ENCODE measurements at places on chromosomes 11 and 22.

DNA sequence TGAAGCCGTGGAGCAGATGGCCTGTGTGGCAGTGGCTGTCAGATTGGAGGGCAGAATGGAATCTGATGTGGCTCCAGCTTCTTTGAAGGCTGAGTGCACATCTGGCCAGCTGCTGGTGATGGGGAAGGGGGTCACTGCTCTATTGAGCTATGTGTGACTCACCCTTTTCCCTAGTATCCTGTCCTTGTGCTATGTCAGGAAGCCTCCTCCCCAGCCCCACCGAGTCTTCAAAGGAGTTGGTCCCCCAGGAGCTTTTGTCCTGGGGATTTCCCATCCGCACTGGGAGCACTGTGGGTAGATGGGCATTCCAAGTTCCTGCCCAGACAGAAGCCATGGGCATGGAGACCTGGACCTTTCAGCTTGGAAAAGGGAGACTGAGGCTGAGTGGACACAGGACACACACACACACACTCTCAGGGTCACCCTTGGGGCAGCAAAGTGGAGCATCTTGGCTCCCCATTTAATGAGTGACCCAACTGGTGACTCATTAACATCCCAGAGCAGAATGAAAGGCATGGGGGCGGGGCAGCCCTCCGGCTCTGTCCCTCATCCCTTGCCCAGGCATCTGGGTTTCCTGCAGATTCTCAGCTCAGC lies 3.3 kb downstream of the SERPINH1 start:
- DNase-seq, result no peak

- DNase-seq, result no peak
These were observed 4.8 kb upstream of the FXYD2 start for GRCh38 chr11:117829369-117829725.

GRCh38 chr11:1854949-1855885 lies 2.3 kb downstream of the LSP1 start:
- no peak for DNase-seq

GRCh38 chr22:37197451-37198257 lies 9.6 kb upstream of the C1QTNF6 start:
- DNase-seq, result no peak

DNA sequence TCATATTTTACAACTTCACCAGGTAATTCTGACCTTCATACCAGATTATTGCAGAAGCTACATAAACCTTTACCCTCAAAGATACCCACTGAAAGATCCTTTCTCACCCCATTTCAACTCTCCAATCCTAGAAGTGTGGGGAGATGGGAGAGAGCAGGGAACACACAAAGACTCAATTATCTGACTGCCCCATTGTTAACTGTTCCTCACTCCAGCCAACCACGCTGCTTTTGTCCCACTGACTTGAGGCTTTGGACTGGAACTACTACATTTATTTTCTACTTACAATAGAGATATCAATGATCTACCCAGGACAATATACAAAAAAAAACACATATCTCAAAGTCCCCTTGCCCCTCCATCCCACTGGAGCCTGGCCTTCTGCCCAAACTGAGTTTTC lies 44.7 kb upstream of the SLN start:
- DNase-seq, result no peak

GRCh38 chr11:2434008-2434407 lies 10.3 kb downstream of the TRPM5 start:
- DNase-seq, result no peak

GRCh38 chr11:61505640-61506155 lies 2.9 kb upstream of the LRRC10B start:
- DNase-seq, result no peak

DNA sequence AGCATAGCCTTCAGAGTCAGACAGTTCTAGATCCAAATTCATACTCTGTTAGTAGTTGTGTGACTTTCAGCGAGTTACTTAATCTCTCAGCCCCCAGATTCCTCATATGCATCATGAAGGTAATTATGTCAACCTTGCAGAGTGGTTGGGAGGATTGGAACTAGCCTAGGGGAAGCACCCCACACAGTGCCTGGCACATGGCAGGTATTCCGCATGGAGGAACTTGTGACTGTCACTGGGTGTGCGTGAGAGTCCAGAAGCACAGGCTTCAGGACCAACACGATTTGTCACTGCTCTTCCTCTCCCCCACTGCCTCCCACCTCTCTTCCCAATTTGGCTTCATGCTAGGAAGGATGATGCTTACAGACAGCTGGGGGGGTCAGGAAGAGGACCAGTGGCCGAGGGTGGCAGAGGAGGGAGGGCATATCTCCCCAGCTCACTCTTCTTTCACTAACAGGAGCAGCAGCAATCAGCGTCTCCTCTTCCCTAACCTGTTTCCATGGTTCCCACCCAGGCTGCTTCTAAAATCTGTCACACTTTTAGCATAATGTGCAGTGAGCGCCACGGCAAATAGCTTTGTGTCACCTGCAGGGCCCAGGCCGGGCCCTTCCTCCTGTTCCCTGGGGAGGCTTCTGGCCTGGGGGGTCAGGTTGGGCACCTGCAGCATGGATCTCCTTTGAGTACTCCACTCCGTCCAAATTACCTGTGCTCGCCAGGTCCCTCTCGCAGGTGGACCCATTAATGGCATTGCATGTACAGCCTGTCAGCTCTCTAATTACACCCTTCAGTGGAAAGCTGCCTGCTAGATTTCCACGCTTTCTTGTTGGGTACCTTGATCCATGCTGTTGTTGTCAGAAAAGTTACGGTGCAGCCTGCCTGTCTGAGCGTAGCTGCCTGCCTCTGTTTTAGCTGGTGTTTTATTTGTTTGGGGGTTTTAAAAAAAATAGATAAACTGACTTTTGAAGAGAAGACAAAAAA lies 400.4 kb downstream of the NXPE2 start:
- DNase-seq, result no peak

DNA sequence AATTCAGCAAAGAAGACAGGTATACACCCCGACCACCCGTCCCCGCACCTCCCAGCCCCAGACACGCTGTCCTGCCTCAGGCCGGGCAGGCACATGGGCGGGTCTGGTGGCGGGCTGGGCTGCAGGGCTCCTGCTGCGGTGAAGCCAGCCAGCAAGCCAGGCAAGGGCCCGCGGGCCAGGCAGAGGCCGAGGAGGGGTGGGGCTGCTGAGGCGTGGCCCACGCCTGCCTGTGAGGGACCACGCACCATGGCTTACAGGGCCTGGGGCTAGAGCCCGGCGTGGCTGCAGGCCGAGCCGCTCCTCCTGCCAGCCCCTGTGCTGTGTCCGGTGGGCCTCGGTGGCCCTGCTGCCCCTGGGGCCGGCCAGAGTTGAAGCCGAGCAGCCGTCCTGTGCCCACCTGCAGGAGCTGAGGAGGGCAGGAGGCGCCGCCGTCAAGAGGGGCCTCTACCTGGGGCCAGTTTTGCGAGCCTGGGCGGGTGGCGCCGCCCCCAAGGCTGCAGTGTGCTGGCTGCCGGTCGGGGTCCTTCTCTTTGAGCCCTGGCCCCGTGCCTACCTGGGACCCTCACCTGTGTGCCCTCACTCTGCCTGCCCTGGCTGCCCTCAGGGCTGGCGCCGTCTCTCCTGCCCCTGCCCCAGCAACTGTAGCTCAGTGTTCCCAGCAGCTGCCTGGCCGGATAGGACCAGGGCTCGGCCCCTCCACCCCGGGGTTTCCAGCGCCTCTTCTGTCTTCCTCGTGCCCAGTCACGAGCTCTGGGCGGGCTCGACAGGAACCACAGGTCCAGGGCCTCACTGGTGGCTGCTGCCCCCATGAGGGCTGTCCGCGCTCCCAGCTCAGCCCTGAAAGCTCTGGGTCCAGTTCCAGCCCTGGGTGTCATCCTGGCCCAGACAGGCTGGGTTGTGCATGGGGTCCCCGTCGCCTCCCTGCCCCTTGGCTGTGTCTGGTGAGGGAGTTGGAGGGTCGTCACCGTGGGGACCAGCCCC lies 38.4 kb downstream of the MOB2 start:
- no peak for DNase-seq

DNA sequence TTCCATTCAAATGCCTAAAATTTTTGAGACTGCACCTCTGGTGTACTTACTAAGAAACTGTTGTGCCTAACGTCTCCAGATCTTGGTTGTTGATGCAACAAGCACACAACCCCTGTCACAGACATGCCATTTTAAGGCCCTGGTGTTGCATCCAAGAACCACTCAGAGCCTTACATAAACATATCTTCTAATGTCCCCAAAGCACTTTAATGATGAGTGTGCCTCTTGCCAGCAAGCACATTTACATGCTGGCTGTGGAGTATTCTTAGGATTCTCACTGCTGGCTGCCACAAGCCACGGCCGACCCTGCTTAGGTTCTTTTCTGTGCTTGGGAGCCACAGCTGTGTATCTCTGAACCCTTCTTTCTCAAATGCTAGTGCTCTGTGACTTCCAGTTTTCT lies 201.4 kb downstream of the ADAMTS15 start:
- DNase-seq, result no peak

GRCh38 chr11:111359223-111360149 lies 19.6 kb downstream of the POU2AF1 start:
- no peak for DNase-seq

DNA sequence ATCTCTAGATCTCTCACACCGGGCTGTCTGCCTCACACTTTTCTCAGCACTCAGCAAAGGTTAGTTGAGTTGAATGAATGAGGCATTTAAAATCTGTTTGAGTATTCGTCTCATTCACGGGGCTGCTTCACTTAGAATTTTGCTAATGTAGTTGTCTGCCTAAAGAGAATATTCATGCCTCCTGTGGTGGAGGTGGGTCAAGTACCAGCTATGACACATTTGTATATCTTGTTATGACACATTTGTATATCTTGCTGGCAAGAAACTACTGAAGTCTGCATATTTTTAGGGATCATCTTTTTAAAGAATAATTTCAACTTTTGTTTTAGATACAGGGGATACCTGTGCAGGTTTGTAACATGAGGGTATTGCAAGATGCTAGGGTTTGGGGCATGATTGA lies 43.1 kb downstream of the LDLRAD3 start:
- DNase-seq, result no peak

DNA sequence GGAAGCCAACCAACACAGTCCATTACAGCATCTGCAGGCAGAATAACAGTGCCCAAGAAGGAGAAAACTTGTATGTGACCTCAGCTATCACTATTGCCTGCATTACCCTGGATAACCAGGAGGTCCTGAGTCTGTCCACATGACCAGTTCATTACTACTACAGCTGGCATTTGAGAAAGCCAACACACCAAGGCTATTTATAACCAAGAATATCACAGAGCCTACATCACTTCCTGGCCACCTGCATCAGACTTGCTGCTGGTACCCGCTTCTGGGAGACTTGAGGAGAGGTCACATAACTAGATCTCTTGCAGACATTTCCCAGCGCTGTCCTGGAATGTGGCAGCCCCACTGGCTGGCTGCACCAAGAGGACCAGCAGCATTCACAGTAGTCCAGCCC lies 11.1 kb upstream of the OR56B4 start:
- DNase-seq, result no peak

DNA sequence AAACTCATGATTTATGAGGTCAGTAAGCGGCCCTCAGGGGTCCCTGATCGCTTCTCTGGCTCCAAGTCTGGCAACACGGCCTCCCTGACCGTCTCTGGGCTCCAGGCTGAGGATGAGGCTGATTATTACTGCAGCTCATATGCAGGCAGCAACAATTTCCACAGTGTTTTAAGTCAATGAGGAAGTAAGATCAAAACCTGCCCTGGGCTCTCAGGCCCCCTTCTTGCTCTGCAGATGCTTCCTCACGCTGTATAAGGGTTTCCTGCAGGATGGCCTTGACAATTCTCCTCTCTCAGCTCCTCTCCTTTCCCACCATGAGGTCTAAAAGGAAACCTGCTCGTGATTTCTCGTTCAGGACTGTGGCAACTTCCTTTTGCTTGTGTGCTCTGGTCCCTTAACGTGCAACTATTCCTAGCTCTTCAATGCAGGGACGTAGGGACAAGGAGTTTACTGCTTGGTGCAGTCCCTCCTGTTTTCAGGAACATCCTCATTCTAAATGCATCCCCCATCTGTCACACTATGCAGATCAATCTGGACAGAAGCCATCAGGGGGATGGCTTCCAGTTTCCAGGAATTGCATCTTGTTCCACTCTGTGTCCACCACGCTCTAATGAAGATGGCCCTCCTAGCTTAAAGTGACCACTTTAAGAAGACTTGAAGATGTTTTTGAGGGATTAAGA lies 64.3 kb upstream of the IGLL5 start:
- DNase-seq, result no peak

DNA sequence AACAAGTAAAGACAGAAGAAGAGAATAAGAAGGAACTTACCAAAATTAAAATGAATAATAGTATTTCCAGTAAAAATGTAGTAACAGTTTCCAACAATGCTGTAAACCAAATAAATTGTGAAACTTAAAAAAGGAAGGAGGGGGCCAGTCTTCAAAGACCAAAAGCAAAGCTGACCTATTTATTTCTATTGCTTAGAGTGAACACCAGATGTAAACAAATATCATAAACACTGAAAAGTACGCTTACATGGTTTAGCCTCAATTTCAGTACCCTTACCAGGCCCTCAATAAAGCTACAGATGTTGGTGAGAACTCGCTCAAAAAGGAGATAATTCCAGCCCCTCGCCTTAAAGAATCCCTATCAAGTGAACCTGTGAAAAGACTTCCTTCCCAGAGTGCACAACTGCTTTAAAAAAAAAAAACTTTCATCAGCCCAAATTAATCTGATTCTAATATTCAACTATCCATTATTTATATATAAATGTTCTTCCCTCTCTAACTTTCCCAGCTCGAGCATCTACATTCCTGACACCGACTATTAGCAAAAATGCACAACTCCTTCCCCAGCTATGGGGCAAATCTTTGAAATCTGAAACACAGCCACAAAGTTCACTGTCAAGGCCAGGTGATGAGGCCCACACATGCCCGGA lies 2.4 kb downstream of the PHF21A start:
- DNase-seq, result no peak

GRCh38 chr22:37231406-37232139 lies 12.5 kb downstream of the RAC2 start:
- no peak for DNase-seq

- no peak for DNase-seq
These were observed 390 bp upstream of the HTATIP2 start for GRCh38 chr11:20363149-20363499.

DNA sequence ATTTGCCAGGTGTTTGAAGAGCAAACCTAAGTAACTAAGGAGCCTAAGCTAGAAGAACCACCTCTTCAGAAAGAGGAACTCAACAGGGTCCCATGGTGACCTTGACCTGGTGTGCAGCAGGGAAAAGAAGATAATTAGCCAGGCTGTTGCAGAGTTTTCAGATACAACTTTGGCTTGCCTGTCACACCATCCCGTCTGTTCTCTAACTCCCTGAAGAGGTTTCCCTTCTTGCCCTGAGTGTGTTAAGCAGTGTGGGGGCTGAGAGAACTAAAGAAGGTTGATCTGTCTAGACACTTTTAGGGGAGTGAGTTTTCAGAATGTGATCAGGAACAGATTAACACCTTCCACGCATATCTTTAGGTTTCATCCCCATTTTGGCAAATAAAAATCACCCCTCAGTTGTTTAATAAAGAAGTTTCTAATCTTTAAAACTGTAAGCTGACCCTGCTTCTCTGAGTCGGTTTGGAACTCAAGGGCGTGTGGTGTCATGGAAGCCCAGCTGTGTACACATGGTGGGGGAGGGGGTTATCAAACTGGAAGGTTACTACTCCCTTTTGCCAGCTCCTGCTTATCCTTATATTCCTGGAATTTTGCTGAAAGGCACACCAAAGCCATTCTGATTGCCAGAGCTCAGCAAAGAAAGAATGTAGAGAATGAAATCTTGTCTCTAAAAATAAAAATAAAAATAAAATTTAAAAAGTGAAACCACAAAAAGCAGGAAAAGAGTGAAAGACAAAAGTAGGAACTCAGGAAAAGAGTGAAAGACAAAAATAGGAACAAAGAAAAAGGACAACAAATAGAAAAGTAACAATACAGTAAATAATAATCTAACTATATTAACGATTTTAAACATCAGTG lies 70.2 kb downstream of the DBX1 start:
- no peak for DNase-seq

All from stimulated activated CD8-positive, alpha-beta memory T cell treated with anti-CD3 and anti-CD28 coated beads, Interleukin-4, amount 100 ng/mL, for 1 hour (primary cell).